ENCODE measurements at places on chromosomes 1 and 21.

DNA sequence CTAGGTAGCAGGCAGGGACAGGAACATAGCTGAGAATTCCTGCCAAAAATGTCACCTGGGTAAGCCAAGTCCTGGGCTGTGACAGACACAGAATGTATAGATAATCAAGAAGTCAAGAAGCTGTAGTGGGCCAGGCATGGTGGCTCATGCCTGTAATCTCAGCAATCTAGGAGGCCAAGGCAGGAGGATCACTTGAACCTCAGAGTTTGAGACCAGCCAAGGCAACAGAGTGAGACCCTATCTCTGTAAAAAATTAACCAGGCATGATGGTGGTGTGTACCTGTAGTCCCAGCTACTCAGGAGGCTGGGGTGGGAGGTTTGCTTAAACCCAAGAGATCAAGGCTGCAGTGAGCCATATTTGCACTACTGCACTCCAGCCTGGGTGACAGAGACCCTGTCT lies 3.3 kb upstream of the ALG14 start:
- no peak for DNase-seq

DNA sequence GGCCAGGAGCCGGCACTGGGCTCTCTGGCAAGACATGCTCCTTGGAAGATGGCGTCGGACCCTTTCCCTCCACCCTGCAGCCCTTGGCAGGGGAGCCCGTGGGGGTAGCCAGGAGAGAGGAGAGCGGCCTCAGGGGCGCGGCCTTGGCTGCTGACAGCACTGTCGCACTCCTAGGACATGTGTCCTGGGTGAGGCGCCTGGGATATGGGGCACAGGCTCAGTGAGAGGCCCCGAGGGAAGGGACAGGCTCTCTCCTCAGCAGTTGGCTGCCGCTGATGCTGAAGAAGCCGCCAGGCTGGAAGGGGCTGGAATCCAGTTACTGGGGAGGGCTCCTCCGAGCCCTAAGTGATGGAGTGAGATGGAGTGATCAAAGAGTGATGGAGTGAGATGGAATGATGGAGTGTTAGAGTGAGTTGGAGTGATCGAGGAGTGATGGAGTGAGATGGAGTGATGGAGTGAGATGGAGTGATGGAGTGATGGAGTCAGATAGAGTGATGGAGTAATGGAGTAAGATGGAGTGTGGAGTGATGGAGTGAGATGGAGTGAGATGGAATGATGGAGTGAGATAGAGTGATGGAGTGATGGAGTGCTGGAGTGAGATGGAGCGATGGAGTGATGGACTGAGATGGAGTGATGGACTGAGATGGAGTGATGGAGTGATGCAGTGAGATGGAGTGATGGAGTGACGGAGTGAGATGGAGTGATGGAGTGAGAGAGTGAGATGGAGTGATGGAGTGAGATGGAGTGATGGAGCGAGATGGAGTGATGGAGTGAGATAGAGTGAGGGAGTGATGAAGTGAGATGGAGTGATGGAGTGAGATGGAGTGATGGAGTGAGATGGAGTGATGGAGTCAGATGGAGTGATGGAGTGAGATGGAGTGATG lies 27.6 kb upstream of the PKP1 start:
- DNase-seq = no peak

- no peak for DNase-seq
These were observed 35.2 kb downstream of the TGFB2 start for GRCh38 chr1:218380125-218380977.

GRCh38 chr1:105419030-105419429 lies 1637.4 kb upstream of the PRMT6 start:
- DNase-seq = no peak

- no peak for DNase-seq
These were observed 24.8 kb downstream of the HSD11B1 start for GRCh38 chr1:209729436-209729835.

- DNase-seq = no peak
These were observed 4.9 kb upstream of the RASSF5 start for GRCh38 chr1:206502403-206502802.

- no peak for DNase-seq
These were observed 585.5 kb downstream of the AJAP1 start for GRCh38 chr1:5239911-5240310.

DNA sequence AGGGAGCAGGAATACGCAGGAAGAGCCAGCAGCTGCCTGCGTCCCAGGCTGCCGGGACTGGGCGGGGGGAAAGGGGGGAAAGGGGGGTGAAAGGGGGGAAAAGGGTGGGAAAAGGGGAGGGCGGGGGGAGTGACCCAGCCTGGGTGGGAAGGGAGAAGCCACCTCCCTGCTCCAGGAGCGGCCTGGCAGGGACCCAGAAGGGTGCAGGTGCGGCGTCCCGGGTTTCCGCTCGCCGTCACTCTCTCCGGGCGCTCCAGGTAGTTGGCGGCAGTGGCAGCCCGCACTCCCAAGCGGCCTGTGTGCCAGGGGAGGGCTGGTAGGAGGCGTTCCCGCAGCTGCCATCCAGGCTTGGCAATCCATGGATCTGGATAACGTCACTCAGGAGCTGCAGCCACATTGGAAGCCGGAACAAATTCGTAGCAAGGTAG lies 141.0 kb upstream of the NGF start:
- no peak for DNase-seq

GRCh38 chr1:198018529-198018928 lies 101.4 kb downstream of the LHX9 start:
- DNase-seq = no peak

DNA sequence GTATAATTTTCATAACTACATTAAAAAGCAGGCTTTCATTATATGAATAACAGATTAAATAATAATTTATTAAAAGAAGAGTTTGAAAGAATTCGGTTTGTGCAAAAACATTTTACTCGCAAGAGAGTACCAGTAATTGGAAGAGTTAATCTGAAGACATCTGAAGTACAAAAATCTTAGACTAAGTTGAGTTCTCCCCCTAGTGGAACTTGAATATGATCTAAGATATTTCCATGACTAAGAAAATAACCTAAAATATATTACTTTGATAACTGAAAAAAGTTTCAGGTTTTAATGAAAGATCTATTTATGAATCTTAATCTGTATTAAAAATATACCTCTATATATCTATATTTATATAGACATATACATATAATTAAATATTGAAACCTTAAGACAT lies 112.5 kb upstream of the GFI1 start:
- DNase-seq = peak; percentile 59

DNA sequence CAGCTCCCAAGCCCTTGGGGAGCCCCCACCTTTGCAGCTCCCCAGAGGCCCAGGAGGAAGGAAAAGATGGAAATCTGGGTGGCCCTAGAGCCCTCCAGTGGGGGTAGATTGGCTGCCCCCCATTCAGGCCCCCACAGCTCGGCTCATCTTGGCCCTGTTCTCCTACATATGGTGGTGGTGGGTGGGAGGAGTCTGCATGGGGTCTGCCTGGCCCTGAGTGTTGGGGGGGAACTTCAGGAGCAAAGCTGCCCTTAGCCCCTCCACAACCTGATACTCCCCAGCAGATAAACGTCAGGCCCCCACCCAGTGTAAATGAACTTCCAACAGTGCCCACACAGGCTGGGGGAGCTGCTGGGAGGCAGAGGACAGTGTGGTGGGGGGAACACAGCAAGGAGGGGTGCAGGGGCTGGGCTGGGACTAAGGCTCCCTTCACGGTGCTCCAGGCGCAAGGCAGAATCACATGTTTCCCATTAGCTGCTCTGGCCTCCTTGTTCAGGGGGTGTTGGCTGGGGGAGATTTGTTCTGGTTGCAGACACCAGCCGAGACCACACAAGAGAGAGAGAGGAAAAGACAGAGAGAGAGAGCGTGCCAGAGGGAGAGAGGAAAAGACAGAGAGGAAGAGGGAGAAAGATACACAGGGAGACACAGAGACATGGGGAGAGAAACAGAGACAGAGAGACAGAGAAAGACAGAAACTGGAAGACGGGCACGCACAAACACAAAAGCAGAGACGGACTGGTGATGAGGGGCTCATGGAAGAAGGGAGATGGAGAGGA lies 42.6 kb downstream of the AHDC1 start:
- no peak for DNase-seq

GRCh38 chr1:119139857-119140176 lies 636 bp downstream of the WARS2 start:
- no peak for DNase-seq

GRCh38 chr1:226820941-226821718 lies 49.3 kb upstream of the PSEN2 start:
- no peak for DNase-seq

GRCh38 chr1:11940260-11940921 lies 5.9 kb downstream of the PLOD1 start:
- no peak for DNase-seq

- no peak for DNase-seq
These were observed 32.9 kb downstream of the NRIP1 start for GRCh38 chr21:15031790-15032357.

- no peak for DNase-seq
These were observed 873 bp downstream of the IFT25 start for GRCh38 chr1:53944469-53945182.

GRCh38 chr21:36125512-36126207 lies 9.2 kb upstream of the CBR3 start:
- DNase-seq = peak; percentile 70

DNA sequence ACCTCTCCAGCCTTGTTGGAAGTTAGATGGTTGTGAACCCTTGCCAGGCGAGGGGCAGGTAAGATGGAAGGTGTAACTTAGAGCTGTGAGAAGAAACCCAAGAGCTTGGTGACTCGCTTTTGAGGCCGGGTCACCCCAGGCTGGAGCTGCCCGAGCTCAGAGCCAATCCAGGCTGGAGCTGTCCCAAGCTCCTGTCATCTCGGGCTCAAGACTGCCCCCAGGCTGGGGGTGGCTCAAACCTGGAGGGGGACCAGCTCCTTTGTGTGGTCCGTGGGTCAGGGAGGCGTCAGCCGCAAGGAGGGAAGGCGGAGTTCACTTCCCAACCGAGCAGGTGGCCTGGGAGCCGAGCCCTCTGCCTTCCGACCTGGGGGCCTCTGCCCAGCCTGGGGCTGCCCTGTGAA lies 2.0 kb downstream of the HUNK start:
- DNase-seq = no peak

DNA sequence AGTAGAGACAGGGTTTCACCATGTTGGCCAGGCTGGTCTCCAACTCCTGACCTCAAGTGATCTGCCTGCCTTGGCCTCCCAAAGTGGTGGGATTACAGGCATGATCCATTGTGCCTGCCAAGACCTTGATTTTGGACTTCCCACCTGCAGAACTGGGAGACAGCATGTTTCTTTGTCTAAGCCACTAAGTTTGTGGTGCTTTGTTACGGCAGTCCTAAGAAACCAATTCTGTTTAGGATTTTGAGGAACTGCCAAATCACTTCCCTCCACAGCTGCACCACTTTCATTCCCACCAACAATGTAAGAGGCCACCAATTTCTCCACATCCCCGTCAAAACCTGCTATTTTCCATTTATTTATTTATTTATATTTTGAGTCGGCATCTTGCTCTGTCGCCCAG lies 46.1 kb downstream of the CHAF1B start:
- no peak for DNase-seq

GRCh38 chr21:41630249-41630648 lies 122.3 kb upstream of the TMPRSS2 start:
- DNase-seq = no peak

GRCh38 chr1:118963138-118963455 lies 25.0 kb downstream of the TBX15 start:
- no peak for DNase-seq

- no peak for DNase-seq
These were observed 167.7 kb upstream of the PTGFR start for GRCh38 chr1:78322928-78323680.
